ENCODE measurements at places on chromosomes 4 and X. TPM values are rescaled to one million over a fixed set of nuclear protein-coding genes. Genes with fewer than 3 reads are reported as not detected.

Gene SPP1
- 16.0 TPM for total RNA-seq

Gene STK32B
- total RNA-seq = 13.1 TPM

Gene TFDP3
- not detected for total RNA-seq

Gene INTS6L
- 5.8 TPM for total RNA-seq

Gene NOP14
- total RNA-seq = 22.2 TPM

Gene FGFBP1
- total RNA-seq = not detected

Gene PCYT1B
- total RNA-seq = 3.1 TPM

GRCh38 chr4:147479376-147479775 lies 1.5 kb upstream of the EDNRA start:
- no peak for DNase-seq

DNA sequence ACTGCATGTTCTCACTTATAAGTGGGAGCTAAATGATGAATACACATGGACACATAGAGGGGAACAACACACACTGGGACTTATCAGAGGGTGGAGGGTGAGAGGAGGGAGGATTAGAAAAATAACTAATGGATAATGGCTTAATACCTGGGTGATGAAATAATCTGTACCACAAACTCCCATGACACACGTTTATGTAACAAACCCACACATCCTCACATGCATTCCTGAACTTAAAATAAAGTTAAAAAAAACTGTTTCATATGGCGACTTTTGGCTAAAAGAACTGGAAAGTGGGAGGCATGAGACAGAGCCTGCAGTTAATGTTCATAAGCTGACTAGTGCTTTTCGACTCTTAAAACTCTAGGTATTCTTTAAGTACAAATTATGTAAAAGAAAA lies 98.9 kb upstream of the NPFFR2 start:
- no peak for DNase-seq

DNA sequence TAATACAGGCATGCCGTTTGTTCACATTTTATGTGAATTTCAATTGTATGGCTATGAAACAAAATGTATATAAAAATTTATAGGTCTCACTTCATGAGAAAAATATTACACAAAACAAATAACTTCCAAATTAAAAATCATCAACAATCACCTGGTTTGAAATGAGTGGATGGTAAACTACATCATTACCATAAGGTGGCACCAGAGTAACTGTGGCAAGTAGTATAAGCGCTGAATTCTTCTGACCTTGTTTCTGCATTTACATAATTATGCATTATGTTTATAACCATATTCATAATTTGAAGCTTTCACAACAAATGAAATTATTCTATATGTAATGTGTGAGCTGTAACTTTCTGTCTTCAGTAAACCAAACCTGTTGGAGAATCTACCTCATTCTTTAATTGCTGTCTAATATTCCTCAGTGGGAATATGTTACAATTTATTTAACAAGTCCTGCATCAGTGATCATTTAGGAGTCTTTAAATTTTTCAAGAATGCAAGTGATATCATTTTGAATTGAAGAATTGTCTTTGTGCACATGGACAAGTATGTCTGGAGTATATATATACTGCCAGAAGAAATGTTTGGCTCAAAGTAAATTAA lies 55.2 kb downstream of the MMRN1 start:
- DNase-seq = no peak

GRCh38 chrX:109089359-109089758 lies 353.0 kb upstream of the IRS4 start:
- DNase-seq = peak; percentile 26

- no peak for DNase-seq
Observed at GRCh38 chr4:144480068-144480467, 165.9 kb upstream of the HHIP start.

- DNase-seq = no peak
Observed at GRCh38 chr4:123265443-123265842, 131.2 kb upstream of the SPRY1 start.

DNA sequence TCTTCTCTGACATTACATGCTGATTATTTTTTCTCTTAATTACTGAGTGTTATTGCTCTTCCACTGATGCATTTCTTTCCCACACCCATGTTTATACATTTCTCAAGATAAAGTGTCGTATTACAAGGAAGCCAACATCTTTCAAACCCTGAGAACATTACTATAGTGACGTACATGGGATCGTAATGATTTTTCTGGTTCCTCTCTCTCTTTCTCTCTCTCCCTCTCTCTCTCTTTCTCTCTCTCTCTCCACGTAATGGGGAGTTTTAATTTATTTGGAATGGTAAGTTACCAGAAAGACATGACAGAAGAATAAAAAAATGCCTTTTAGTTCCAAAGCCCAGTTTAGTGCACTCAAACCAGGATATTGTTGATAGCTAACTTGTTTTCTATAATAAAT lies 40.4 kb upstream of the MAPK10 start:
- no peak for DNase-seq

- no peak for DNase-seq
Observed at GRCh38 chr4:158530381-158530780, 8.7 kb downstream of the RXFP1 start.

DNA sequence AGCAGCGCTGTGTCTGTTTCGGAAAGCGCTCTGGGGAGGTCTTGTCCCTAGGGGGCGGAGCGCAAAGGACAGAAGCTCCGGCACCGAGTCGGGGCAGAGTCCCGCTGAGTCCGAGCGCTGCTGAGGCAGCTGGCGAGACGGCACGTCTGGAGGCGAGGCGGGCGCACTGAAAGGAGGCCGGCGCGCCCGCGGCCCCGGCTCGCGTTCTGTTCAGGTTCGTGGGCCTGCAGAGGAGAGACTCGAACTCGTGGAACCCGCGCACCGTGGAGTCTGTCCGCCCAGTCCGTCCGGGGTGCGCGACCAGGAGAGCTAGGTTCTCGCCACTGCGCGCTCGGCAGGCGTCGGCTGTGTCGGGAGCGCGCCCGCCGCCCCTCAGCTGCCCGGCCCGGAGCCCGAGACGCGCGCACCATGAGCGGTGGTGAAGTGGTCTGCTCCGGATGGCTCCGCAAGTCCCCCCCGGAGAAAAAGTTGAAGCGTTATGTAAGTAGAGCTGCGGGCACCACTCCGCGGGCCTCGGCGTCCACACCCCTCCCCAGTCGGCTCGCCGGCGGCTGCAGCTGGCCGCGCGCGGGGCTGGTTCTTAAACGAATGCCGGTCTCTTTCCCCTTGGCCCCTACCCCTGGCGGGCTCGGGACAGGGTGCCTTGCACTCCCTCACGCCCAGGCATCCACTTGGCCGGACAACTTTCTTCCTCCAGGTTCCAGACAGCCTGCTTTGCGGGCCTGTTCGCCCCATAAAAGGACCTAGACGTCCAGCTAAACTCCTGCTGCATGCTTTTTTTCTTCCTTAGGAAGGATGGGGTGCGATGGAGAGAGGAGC lies at the start of gene GAB1:
GAB1 (plus strand) TSS at position 96 of the 819 bp plus-strand sequence; CDS start at position 409, 313 bp downstream.
- peak; percentile 94 for DNase-seq

- no peak for DNase-seq
Observed at GRCh38 chr4:23788460-23788859, 101.4 kb downstream of the PPARGC1A start.

GRCh38 chrX:21974011-21974385 lies 33.5 kb downstream of the SMS start:
- DNase-seq = no peak

DNA sequence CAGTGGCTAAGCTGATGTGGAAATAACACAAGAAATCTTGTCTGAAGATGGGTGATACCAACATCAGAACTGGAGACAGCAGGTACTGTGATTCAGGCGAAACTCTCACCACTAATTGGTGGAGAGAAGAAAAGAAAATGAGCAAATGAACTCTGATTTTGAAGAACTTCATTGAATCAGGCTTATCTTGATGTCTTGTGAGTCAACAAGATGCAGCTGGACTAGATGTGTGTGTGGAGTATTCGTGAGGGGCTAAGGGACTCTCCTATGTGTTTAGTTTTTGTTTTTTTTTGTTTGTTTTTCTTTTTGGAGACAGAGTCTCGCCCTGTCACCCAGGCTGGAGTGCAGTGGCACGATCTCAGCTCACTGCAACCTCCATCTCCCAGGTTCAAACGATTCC lies 131.6 kb downstream of the DHRSX start:
- DNase-seq = no peak

GRCh38 chr4:32440391-32440790 lies 1720.2 kb downstream of the PCDH7 start:
- DNase-seq = no peak

DNA sequence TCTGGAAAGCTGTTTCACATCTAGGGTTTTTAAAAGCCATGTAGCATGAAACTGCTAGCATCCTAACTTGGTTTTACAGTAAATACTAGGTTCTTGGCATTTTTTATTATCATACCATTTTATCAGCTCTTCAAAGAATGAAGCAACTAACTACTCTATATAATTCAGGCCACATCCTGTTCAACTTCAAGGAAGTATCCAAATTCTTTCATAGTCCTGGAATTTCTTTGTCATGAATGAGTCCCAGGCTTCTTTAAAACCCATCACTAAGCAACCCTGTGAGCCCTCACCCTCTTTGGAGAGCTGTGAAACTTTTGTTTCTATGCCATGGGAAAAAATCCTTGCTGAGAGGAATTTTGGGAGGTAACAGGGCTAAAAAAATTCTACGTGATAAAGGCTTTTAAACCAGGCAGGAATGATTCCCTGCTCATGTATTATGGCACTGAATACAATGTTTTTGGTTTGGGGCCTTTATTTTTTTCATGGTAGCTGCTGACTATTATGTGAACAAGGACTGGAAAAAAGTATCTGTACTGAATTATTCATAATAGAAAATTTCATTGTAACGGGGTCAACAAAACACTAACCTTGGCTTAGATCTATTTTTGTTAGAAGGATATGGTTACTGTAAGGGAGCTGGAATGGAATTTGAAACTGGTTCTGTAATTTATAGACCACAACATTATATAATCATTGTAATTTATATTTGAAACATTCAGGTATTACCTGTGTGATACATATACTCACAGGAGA lies 164.9 kb downstream of the DCTD start:
- no peak for DNase-seq

DNA sequence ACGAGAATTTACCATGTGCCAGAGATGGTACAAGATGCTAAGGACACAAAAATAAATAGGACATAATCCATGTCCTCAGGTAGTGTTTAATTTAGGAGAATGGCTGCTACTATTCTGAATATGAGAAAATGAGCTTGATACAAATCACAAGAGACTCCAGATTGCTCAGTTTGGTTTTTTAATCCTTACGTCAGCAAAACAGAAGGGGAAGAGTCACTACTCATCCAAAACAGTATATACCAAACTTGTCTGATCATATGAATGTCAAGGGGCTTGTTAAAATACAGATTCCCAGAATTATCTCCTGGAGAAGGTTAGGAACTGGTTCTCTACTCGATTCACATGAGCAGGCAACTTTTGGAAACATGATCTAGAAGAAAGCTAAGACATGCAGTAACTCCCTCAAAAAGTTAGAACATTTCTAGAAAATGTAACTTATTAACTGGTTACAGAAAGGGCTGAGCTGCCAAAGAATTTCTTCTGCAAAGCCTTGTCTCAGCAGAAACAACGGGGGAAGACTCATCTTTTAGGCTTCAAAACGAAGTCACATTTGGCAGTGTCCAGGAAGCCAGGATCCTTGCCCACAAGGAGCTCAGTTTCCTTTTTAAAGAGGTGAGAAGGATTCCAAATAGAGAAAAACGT lies 3.4 kb downstream of the AIFM1 start:
- no peak for DNase-seq

- DNase-seq = no peak
Observed at GRCh38 chr4:73764513-73764912, 24.1 kb downstream of the CXCL8 start.

DNA sequence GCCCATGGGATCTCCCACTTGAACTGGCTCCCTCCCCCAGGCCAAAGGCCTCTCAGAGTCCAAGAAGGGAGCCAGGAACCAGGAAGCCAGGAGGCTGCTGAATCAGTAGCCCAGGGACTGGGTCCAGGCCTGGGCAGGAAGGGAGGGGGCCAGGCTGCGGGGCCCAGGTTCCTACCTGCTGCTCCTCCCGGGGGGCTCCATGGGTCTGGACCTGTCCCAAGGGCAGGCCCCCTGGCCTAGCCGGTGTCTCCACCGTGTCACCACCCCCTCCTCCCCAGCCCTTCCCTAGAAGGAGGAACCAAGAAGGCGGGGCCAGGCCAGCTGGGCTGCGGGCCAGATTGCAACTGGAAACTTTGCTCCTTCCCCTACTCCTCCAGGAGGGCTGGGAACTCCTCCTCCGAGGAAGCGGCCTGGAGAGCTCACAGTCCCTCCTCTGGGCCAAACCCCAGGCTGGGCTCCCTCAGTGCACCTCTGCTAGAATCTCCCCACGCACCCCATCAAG lies at the start of gene IQSEC2:
IQSEC2 (minus strand) TSS at position 264 of the 502 bp plus-strand sequence.
- no peak for DNase-seq

- no peak for DNase-seq
Observed at GRCh38 chrX:39602195-39602594, 495.6 kb downstream of the BCOR start.

DNA sequence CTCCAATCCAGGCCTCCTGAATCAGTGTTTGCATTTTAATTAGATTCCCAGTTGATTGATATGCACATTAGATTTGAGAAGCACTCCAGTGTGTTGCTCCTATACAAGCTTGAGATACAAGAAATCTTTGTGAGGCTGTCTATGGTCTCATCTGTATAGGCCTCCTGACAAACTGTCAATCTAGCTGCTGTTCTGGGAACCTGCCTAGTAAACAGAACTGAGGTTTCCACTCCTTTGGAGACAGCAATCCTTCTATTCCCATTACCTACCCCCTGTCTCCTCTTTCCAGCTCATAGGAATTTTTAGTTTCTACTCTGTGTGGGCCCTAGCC lies 306.1 kb upstream of the EMCN start:
- no peak for DNase-seq

DNA sequence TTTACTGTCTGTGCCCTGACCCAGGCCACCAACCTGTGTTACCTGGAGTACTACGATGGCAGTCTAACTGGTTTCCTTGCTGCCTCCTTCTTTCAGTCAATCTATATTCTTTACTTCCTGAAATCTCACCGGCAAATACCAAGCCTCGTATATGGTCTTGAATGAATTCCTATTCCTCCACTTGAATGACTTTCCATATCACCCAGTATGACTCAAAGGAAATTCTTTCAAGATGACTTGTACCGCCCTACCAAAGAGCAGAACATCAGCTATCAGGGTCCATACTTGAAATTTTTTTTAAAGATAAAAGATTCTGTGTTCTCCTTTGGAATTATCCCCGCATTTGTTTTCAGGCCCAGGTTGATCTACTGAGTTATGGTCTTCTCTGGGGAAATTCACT lies 378.0 kb downstream of the AFF2 start:
- DNase-seq = no peak

All from chondrocyte (in vitro differentiated cells).